ENCODE measurements at places on chromosomes 1 and 21.
A peak's percentile ranks its signal among the peaks of the same experiment; 100 is the strongest.

GRCh38 chr21:26918323-26919079 lies 48.4 kb downstream of the ADAMTS5 start:
- DNase-seq, result no peak

DNA sequence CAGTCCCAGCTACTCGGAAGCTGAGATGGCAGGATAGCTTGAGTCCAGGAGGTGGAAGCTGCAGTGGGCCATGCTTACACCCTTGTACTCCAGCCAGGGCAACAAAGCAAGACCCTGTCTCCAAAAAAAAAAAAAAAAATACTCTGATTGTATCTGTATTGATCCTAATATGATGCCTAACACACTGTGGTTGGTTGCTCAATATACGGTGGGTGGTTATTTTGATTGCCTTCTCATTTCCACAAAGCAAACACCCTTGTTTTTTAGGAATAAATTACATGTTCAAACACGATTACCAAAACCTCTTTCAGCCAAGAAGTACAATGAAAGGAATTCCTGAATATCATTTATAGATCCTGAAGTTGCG lies 3.4 kb downstream of the EGLN1 start:
- DNase-seq, result no peak

GRCh38 chr1:177116941-177117340 lies 47.6 kb downstream of the ASTN1 start:
- DNase-seq, result no peak

GRCh38 chr1:210448297-210448892 lies 119.7 kb downstream of the HHAT start:
- peak; percentile 27 for DNase-seq
